ENCODE measurements at places on chromosomes 4 and X. TPM values are rescaled to one million over a fixed set of nuclear protein-coding genes. Genes with fewer than 3 reads are reported as not detected.
A peak's percentile ranks its signal among the peaks of the same experiment; 100 is the strongest.

GRCh38 chrX:7941390-7942042 lies 14.3 kb upstream of the PNPLA4 start:
- H3K4me3 ChIP-seq: no peak overlapping the region
- H3K4me1 ChIP-seq: no peaks in the 10 kb centered on the region
- no peak overlapping the region for H3K27ac ChIP-seq
- H3K27me3 ChIP-seq: no peaks in the 10 kb centered on the region
- no peaks in the 10 kb centered on the region for H3K36me3 ChIP-seq
- DNase-seq: no peak

DNA sequence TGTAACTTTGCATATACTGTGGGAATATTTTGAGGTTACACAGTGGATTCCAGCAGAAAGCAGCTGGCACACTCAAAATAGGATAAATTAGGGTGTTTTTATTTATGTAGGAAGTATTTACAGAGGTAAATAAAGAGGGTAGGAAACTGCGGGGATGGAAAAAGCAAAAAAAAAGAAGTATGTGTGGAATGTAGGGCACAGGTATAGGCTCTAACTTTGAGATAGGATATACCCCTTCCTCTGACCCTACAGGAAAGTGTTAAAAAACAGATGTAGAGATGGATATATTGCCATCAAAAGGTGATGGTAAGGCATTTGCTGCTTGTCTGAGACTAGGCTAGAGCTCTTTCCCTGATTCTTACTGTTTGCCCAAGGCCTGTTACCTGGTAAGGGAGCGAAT lies 173.1 kb upstream of the ANK2 start:
- H3K4me3 ChIP-seq: no peak overlapping the region
- no peaks in the 10 kb centered on the region for H3K36me3 ChIP-seq
- no peaks in the 10 kb centered on the region for H3K27me3 ChIP-seq
- H3K4me1 ChIP-seq: no peaks in the 10 kb centered on the region

DNA sequence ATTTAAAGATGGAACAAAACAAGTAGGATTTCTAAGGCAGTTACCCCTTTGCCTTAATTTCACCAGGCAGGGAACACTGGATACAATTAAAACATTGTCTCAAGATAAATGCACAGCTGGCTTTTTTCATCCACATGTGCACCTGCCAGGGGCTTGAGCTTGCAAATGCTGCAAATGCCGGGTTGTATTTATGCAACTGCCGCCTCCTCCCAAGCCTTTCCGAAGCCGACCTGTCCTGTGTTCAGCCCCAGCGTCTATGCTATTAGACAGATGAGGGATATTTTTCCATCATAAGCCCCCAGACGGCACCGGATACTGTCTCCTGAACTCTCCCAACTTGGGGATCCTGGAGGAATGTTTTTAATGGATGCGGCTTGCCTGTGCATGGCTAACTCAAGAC lies 251.6 kb downstream of the CRLF2 start:
- no peaks in the 10 kb centered on the region for H3K27me3 ChIP-seq
- no peak for DNase-seq
- H3K4me3 ChIP-seq: no peak overlapping the region
- no peaks in the 10 kb centered on the region for H3K36me3 ChIP-seq

- H3K36me3 ChIP-seq: no peaks in the 10 kb centered on the region
- H3K4me3 ChIP-seq: no peak overlapping the region
- no peaks in the 10 kb centered on the region for H3K27me3 ChIP-seq
- DNase-seq: no peak
Observed at GRCh38 chr4:1515763-1516162, 109.5 kb upstream of the NKX1-1 start.

DNA sequence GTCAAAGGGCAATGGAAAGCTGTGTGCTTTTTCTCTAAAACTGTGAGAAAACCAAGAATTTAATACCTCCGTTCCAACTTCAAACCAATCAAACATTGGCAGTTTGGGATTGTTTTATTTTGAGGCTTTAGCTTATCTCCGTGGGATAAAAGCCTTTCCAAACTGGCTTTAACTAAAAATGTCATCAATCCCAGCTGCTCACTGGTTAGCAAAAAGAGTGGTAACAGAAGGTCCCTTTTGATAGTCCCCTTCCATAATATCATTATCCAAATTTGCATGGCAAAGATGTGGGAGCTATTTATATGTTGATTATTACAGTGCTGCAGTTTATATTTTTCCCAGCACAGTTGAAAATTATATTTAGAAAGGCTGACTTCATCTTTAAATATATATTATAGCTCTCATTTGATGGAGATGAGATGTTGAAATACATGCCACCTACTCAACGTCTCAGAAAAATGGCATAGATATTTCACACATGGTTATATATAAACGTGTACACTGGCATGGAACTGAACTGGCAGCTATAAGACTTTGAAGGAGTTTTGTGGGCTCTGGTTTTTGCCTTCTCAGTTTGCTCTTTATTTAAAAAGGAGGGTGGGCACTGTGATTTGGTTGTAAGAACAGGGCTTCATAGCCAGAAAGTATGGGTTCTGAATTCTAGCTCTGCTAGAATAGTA lies 707.1 kb upstream of the SLIT2 start:
- H3K27me3 ChIP-seq: no peaks in the 10 kb centered on the region
- H3K27ac ChIP-seq: no peak overlapping the region
- no peaks in the 10 kb centered on the region for H3K36me3 ChIP-seq
- no peak overlapping the region for H3K4me3 ChIP-seq
- H3K4me1 ChIP-seq: no peaks in the 10 kb centered on the region

DNA sequence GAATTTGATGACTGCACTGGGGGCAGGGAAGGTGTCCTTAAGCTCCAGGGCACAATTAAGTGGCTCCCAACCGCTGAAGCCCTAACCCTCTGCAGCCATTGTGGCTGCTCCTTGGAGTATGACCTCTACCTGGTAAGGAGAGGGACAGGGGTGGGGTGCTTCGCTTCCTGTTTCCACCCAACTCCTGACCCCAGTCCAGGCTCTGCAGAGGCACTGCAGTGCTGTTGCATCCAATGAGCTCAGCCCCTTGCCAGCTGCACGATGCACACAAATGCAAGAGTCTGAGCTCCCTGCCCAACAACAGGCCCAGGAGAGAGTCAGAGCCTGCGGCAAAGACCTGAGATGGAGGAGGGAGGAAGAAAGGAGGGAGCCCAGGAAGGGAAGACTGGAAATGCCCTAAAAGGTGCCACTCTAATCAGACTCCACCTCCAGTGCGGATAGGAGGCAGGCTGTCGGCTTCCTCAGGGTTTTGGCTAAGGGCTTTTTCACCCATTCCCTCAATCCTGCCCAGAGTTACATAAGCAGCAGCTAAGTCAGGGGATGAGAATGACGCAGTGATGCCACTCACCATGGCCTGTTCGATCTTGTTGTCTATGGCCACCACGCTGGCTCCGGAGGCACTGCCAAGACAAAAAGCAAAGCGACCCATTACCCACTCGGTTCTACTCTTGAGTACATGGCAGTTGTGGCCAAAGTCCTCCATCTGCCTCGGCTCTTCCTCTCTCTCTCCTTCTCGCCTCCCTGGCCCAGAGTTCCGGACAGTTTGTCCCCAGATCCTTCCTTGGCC lies 60.1 kb downstream of the TSC22D3 start:
- peaks cover 25% of the 10 kb centered on the region for H3K4me1 ChIP-seq
- no peak for DNase-seq
- peak overlapping the region; percentile 45 for H3K4me3 ChIP-seq
- H3K36me3 ChIP-seq: peaks cover 30% of the 10 kb centered on the region
- H3K27me3 ChIP-seq: no peaks in the 10 kb centered on the region

DNA sequence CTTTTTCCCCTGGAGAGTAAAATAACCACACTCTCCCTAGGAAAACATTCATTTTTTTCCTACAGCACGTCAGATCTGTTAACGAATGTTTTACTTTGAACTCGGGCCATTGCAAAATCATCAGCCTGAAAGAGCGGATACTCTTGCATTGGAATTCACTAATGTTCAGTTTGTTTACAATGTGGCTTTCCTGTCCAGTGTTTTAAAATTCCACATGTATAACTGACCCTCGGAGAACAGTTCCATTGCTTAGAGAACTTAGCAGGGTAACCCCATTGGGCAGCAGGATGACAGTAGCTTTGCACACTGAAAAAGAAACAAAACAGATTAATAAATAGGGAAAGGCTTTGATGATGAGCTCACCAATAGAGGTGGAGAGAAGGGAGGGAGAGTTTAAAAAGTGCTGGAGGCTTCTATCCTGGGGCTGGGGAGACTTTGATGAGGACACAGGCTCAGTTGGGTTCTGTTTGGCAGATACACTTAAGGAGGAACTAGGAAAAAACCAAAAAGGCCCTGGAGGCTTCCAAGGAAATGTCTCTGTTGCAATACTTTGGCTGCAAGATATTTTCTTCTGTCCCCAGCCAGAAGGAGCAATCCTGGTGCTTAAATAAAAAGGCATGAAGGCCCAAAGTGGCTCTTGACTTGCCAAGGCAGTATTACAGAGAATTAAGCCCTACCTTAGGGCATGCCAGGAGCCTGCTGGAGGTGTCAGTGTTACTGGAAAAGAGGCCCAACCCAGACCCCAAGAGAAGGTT lies 143.1 kb downstream of the ARSF start:
- no peak overlapping the region for H3K27ac ChIP-seq
- H3K4me3 ChIP-seq: no peak overlapping the region

DNA sequence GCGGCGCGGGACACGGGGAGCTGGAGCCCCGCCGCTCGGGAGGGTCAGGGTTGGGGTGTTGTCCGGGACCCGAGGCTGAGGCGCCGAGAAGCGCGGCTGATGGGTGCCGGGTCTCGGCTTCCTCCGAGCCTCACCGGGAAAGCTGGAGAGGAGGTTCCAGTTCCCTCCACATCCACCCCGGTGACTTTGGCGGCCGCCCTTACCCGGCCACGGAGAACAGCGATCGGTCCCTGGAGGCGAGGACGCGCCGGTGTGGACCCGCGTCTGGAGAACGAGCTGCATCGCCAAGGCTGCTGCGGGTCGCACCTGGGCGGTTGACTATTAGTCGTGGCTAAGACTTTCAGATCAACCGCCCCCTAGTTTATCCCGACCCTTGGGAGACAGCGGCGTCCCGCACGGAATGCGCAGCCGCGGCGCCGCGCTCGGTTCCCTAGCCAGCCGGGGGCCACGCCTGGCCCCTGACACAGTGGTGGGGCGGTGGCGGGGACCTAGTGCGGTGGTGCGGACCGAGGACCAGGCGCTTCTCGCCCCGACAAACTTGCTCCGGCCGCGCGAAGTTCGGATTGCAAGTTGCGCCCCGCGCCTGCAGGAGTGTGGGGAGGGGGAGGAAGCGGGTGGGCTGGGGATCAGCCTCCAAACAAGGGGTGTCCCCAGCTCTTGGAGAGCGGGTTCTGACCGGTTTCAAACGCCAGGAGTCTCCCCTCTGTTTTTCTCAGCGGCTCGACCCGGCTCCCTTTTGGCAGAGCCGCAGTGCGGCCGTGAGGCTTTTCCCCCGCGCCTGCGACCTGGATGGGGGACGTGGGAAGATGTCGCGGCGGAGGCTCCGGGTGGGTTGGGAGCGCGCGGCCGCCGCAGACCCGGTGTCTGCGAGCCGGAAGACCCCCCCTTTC lies 568 bp downstream of the FHDC1 start:
- peak; percentile 88 for DNase-seq
- peaks cover 29% of the 10 kb centered on the region for H3K4me1 ChIP-seq
- H3K27ac ChIP-seq: peak overlapping the region; percentile 91
- H3K27me3 ChIP-seq: peaks cover 11% of the 10 kb centered on the region

DNA sequence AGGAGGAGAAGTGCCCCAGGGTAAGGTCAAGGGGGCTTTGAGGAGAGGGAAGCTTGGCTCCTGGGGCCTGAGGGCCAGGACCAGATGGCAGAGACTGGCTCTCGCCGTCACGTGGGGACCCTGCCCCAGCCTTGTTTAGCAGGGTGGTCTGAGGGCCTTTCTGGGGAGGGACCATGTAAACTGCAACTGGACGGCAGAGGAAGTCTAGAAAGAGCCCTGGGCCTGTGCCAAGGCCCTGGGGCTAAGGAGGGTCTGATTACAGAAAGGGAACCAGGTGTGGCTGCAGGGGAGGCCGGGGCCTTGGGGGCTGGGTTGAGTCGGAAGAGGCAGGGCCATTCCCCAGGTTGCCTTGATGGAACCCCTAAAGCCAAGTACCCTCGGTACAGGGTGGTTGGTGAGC lies 1.8 kb upstream of the HGFAC start:
- no peaks in the 10 kb centered on the region for H3K36me3 ChIP-seq
- DNase-seq: no peak
- H3K27me3 ChIP-seq: no peaks in the 10 kb centered on the region
- no peak overlapping the region for H3K27ac ChIP-seq
- H3K4me1 ChIP-seq: peaks cover 10% of the 10 kb centered on the region

NEUROG2 gene
- not detected for total RNA-seq

SLC10A4 gene
- 2.1 TPM for total RNA-seq

BTC gene
- 5.6 TPM for total RNA-seq

FAM184B gene
- total RNA-seq: 0.13 TPM

SPIN2A gene
- total RNA-seq: 1.3 TPM

FABP2 gene
- not detected for total RNA-seq

PPARGC1A gene
- 16.8 TPM for total RNA-seq

UGT2B17 gene
- not detected for total RNA-seq
